Epithelial cell of proximal tubule (primary cell): ENCODE measurements at places on chromosomes 7 and 10. TPM values are rescaled to one million over a fixed set of nuclear protein-coding genes. Genes with fewer than 3 reads are reported as not detected.

GRCh38 chr7:151059367-151060112 is at the start of gene SLC4A2:
Gene SLC4A2, plus strand, starts transcription at chr7:151059589. Its CDS starts 2,399 bp downstream, at chr7:151061988.
- DNase-seq: no peak

DNA sequence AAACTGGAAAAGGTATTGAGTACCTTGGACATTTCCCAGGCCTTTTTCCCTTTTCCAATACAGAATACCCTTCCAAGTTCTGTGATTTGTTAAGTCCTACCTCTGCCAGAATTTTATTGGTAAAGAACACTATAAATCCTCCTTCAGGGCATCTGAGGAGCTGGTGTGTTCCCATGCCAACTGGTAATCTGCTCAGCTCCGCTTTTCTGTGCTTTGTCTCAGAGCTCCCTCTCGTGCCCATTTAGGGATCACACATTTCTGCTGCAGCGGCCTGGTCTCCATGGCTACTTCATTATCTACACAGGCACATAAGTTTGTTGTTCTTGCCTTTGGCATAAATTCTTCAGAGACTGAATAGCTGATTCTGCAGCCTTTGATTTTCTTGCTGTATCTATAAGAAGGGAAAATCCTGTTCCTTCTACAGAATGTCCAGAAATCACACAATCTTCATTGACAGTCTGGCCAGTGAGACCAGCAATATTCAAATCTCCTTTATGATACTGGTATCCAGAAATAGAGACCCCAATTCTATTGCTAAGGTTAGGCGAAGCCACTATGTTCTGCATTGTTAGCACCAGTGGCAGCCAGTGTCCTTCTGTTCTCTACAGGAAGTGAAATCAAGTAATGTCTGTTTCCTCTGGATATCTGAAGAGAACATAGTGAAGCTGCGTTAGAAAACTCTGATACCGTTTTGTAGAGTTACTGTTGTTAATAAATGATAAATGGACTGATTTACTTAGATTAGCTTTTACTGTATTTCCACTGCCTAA is 51.9 kb downstream of the DENND11 start:
- peak; percentile 89 for DNase-seq

GRCh38 chr7:27866256-27866655 is 126.3 kb downstream of the TAX1BP1 start:
- no peak for DNase-seq

- DNase-seq: no peak
These were observed 3.1 kb downstream of the CD36 start for GRCh38 chr7:80641548-80641947.

- DNase-seq: no peak
These were observed 12.8 kb downstream of the CDHR3 start for GRCh38 chr7:105975770-105976417.

GRCh38 chr7:97419898-97420297 is 302.4 kb downstream of the SDHAF3 start:
- no peak for DNase-seq

- DNase-seq: no peak
These were observed 25.9 kb downstream of the FOXK1 start for GRCh38 chr7:4707980-4708411.

- no peak for DNase-seq
These were observed 577.7 kb downstream of the NRG3 start for GRCh38 chr10:82452676-82453075.

Gene GOLGA7B
- 0.12 and 0.43 TPM in 2 replicates for total RNA-seq
